Smooth muscle cell of trachea (primary cell): ENCODE measurements at places on chromosomes 4 and X. TPM values are rescaled to one million over a fixed set of nuclear protein-coding genes. Genes with fewer than 3 reads are reported as not detected.

Gene TLR6
- total RNA-seq = 1.3 and 2.5 TPM in 2 replicates

Gene CHIC2
- total RNA-seq = 37.7 and 43.2 TPM in 2 replicates

Gene ARHGAP36
- not detected in 2 replicates for total RNA-seq

Gene RASSF6
- total RNA-seq = under 0.01 TPM in 2 replicates
